ENCODE measurements at places on chromosomes 7 and 10.

DNA sequence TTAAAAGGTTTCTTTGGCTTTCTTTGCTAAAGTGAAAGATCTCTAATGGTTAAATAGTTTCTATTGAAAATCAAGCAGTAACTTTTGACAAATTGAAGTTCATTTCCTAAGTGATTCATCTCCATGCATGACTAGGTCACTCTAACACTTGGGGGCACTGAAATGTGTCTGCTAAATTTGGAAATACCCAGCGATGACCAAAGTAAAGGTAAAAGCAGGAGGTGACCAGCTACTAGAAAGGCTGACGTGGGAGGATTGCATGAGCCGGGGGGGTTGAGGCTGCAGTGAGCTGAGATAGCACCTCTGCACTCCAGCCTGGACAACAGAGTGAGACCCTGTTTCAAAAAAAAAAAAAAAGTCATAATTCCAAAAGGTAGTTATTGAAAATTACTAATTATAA is 111.8 kb upstream of the GPR141 start:
- no peak for DNase-seq

- DNase-seq, result no peak
Measured at GRCh38 chr10:35916791-35917190, 274.7 kb upstream of the FZD8 start.

GRCh38 chr7:133783276-133783675 is 343.9 kb upstream of the LRGUK start:
- no peak for DNase-seq

DNA sequence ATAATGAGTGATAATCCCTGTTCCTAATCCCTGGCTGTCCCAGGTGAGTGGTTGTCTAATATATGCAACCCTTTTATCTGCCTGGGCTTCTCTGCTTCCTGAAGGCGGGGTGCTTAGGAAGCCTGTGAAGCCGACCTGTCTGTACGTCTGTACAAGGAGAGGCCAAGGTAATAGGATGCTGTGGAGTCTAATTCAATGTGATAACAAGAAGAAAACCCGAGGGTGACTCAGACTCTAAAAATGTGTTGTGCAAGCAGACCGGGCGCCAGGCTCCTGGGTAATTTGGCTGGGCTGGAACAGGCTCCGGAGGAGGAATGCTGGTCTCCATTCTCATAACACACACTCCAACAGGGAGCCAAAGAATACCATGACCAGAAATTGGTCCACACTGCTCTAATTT is 43.6 kb downstream of the THNSL1 start:
- no peak for DNase-seq

GRCh38 chr10:105149371-105149891 is 508.3 kb downstream of the SORCS3 start:
- DNase-seq, result no peak

DNA sequence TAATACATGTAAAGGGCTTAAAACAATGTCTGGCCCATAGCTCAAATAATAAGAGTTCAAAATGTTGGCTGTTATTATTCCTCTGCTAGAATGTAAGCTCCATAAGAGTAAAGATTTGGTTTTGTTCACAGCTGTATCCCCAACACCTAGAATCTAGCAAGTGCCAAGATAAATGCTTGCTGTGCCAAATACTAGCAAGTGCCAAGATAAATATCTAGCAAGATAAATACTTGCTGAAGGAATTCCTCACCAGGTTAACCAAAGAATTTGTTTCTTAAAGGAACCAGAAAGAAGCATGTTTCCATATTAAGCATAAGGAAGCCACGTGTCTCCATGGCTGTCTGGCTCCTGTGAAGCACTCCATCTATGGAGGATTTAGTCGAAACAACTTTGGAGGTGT is 235.2 kb upstream of the SP4 start:
- DNase-seq, result no peak

GRCh38 chr10:104937567-104937966 is 296.5 kb downstream of the SORCS3 start:
- no peak for DNase-seq

DNA sequence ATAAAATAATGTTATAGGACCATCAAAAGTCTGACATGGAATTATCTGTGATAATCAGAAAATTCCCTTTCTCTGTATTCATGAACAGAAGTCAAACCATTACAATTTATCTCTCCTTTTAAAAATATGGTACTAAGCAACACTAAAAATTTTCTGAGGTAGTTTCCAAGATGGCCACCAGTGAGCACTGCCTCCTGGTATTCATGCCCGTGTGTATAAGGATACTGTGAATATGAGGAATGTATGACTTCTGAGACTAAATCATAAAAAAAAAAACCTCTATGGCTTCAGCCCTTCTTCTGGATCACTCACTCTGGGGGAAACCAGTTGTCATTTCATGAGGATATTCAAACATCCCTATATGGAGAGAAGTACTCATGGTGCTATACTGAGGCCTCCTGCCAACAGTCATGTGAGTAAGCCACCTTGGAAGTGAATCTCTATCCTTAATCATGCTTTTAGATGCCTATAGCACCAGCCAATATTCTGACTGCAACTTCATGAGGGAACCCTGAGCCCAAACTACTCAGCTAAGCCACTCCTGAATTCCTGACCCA is 41.1 kb downstream of the SIRT1 start:
- DNase-seq, result no peak

DNA sequence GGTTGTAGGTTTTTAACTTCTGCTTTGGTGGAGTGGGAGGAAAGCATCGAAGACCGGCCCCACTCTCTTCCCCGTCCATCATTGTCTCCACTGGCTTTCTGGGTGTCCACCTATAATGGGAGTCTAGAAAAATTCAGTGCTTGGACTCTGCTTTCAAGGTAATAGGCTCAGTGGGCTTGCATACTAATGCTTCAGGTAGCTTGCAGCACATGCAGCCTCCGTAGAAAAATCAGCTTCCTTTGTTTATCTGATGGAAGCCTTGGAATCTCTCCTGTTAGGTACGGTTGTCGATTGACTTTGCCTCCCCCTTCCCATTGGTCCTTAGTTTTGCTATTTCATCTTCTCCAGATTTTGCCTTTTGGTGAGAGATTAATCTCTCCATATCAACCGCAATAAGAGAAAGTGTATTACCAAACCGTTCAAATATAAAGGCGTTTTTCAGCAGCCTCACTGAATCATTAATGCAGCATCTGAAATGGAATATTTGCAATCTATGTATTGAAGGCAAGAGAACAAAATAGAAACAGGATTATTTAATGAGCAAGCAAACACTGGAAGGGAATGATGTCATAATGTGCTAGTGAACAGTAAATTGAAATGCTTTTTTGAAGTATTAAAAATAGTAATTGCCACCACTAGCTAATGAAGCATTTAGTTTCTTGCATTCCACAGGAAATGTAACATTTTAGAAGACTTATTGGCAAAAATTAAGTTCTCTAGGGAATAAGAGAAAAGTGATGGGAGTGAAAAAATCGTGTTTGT is 944 bp downstream of the AVL9 start:
- DNase-seq, result no peak

- DNase-seq, result peak; percentile 47
Measured at GRCh38 chr10:4825868-4826791, at the start of gene AKR1E2. TSS of gene AKR1E2 (plus strand) at chr10:4826207. CDS start at chr10:4826325, 118 bp downstream.

- no peak for DNase-seq
Measured at GRCh38 chr7:36299823-36300341, 89.8 kb upstream of the ANLN start.

DNA sequence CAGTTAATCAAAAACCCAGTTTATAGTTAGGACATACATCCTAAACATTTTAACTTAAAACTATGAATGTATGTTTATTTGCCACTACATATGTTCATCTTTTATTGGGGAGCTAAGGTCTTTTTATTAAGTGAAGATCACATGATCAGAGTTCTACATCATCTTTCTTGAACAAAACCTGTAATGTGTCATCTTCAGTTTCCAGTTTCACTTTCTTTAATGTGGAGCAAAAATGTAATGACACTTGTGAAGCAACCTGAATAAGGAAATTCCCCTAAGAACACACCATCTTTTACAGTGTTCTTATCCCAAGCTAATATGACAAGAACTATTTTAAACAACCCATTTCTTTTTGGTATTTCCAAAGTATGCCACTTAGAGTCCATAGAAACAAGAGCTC is 166.7 kb upstream of the BET1 start:
- DNase-seq, result no peak

DNA sequence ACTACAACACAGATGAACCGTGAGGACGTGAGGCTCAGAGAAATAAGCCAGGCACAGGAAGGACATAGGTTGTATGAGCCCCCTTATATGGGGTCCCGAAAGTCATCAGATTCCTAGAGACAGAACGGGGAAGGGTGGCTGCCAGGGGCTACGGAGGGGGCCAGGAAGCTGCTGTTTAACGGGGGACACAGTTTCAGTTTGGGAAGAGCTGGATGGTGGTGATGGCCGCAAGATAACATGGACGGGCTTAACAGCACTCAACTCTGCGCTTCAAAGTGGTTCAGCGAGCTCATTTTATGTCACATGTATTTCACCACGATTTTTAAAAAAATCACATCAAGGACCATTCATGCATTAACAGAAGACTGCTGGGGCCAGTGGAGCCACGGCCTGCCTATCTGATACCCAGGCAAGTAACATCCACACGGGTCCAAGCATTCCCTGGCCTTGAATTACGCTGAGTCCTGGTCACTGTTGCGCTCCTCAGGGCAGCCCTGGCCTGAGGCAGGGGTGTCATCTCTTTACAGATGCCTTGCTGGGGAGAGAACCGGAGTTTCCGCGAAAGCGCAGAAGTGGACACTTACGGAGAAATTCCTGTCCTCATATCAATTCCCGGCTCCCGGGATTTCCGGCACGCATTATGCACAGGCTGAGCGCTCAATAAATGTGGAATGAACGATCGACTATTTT is 1.5 kb downstream of the CARD11 start:
- DNase-seq, result no peak

- DNase-seq, result no peak
Measured at GRCh38 chr7:96297876-96298275, 24.0 kb downstream of the SLC25A13 start.

DNA sequence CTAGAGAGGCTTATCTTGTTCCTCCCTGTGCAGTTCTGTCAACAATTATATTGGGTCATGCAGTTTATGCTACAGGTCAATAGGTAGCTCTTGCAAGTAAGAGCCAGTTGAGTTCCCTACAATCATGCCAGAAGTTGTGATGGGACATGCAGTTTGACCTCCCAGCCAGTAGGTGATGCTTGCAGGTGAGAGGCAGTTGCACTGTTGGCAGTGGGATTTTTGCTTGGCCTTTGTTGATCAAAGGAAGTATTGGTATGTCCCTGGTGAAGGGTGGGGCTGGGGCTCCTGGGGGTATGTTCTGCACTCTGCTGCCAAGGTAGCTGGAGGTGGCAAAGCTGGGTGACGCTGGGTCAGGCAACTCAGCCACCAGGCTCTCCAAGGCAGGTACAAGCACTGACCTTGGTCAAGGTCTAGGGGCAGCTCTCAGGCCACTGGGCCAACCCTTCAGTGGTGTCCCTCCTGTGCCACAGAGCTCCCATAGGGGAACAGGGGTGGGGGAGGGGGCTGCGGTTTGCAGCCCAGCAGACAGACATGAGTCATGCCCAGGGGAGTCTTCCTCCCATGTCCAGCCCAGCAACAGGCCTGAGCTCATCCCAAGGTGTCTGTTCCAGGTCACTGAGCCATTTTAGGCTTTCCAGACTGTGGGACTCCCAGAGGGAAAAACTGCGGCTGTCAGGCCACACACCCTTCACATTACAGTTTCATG is 43.3 kb downstream of the MEOX2 start:
- no peak for DNase-seq

GRCh38 chr7:66054063-66054462 is 21.6 kb upstream of the ASL start:
- DNase-seq, result no peak

DNA sequence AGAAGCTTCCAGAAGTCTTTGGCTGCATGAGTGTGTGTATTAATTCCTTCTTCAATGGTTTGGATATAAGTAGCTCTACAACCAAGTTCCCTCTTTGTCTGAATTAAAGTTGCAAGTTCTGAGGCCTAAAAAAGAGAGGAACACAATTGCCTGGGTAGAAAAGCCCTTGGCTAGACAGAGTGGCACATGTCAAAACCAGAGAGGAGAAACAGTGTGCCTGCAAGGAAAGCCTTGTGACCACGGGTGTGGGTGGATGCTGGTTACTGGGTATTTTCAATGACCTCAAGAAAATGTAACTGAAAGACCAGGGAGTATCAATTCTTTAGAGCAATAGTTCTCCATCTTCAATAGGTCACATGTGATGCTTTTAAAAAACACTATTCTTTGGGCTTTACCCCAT is 148.3 kb downstream of the SVIL start:
- no peak for DNase-seq

DNA sequence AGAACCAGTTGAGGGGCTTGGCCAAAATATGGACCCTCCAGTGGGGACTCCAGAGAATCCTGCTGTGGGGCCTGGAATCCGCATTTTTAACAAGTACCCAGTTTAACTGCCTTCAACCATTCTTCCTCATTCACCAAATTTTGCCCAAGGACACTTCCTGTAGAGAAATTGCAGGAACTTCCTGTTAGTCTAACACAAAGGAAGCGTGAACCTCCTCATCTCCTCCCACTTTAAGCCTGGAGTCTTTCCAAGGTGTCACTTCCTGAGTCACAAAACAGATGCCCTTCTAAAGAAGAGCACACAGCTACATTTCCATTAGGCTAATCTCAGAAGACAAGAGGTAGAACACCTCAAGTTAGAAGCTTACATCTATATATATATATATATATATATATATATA is 188.4 kb downstream of the PPP1R17 start:
- no peak for DNase-seq

DNA sequence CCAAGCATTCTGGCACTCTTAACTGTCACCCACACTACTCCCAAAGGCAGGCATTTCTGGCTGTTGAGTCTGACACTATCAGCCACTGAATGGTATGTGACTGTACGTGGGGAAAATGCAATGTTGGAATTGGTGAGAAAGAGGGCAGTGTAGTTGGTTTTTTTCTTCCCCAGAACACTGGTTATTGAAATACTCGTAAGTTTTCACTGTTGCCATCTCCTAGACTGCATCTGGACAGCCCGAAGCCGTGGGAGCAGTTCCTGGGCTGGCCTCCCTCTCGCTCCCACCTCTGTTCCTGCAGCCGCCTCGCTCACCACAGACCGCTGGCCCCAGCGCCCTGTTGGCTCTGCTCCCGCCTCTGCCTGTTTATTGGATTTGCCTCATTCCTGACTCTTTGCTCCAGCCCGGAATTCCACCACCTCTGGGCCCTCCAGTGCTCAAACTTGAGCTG is 5.7 kb downstream of the PLCE1 start:
- no peak for DNase-seq

DNA sequence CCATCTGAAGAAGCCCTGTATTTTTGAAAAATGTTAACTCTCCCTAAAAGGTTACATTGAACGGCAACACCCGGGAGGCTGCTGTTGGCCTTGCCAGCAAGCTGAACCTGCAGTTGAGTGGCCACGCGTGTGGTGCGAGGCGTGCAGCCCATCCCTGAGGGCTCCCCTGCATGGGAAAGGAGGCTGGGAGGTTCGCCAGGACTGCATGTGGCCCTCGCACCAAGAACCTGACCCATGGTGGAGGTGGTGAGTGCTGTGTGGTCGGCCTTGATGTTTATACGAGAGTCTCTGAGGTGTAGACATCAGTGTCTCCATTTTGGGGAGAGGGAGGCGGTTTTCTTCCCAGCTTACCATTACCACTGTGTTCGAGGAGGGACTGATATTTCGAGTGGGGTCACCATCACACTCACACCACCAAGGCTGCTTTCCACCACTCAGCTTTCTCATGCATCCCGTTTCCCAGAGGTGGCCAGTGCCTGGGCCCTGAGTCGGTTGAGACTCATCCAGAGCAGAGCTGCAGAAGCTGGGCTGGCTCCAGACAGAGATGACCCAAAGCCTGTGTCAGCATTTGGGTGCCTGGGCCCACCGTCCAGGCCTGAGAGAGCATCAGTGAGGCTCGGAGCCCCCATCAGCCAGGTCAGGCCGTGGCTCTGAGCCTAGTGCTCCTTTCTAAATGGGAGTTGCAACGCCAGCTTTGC is 222.6 kb downstream of the EBF3 start:
- DNase-seq, result no peak
